ENCODE measurements at places on chromosomes 4 and X.

- no peak for DNase-seq
Observed at GRCh38 chr4:72340803-72341431, 228.1 kb downstream of the ADAMTS3 start.

DNA sequence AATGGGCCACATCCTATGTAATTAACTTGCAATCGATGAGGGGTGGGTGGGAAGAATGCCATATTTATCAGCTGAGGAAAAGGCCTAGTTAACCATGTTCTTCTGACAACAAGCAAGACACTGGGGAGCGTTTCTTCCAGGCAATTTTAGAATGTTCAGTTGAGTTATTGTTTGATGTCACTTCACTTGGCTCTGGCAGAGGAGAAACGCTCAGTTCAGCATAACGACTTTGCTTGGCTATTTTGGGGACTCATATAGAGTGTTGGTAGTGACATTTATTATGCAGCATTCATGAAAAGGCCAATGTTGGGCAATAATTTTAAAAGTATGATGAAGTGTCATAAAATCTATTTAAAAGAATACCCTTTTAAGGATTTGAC is 648 bp downstream of the SYNPO2 start:
- no peak for DNase-seq

DNA sequence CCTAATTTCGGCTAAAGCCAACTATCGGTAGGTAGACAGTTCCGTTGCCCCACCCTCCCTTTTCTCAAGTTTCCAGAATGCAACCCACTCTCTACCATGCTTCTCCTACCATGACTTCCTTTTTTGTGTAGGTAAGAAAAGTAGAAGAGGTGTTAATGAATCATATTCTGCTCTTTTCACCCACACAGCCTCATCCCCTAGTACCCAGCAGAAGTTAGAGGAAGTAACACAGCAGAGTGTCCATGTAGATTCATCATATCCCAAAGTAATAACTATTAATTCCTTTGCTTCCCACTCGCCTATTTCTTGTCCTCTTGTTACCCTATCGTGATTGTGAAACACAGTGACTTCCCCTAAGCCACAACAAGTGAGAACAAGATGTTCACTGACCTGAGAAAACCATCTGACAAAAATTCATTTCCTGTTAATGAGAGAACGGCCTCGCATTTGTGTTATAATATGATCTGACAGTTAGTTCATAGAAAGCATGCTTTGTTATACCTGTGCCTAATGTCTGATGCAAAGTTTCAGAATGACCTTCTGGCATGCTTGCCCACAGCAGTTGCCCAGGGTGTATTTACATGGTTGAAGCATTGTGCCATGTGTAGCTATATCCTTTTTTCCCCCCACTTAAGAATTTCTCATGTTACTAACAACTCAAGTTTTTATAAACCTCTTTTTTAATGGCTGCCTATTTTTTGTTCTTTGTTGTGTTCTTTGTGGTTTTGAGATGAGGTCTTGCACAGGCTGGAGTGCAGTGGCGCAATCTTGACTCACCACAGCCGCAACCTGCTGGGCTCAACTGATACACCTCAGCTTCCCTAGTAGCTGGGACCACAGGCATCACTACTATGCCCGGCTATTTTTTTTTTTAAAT is 185.6 kb downstream of the RAP1GDS1 start:
- no peak for DNase-seq

DNA sequence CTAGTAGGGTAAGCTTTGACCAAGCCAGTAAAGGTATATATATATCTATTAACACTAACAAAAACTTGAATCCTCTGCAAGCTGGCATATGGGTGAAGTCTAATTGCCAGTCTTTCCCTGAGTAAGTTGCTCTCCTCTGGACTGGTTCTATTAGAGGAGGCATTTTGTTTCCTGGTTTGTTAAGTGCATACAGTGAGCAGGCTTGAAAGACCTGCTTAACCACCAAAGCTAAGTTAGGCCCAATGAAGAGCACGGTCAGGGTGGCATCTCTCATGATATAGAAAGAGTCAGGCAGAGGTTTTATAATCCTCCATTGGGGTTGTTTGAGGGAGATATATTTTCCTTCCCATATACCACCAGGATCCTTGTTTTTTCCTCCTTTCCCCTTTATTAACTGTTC is 9.6 kb upstream of the AREG start:
- DNase-seq: no peak

DNA sequence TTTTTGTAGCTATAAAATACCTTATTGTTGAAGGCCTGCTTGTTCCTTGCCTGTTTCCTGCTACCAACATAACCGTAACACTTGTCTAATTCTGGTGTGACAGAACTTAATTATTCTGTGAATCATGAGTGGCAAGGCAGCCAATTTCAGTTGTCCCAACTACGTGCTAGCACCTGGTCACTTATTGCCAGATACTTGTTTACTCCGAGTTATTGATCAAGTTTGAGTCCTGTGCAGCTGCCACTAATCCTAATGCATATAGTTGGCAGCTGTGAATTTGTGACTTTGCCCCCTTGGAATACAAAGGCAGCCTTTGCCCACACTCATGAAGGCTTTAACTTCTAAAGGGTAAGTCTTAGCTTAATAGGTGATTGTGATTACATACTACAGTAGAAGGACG is 7.8 kb upstream of the RNF128 start:
- no peak for DNase-seq

- no peak for DNase-seq
Observed at GRCh38 chrX:48591255-48591791, 6.0 kb upstream of the WDR13 start.

DNA sequence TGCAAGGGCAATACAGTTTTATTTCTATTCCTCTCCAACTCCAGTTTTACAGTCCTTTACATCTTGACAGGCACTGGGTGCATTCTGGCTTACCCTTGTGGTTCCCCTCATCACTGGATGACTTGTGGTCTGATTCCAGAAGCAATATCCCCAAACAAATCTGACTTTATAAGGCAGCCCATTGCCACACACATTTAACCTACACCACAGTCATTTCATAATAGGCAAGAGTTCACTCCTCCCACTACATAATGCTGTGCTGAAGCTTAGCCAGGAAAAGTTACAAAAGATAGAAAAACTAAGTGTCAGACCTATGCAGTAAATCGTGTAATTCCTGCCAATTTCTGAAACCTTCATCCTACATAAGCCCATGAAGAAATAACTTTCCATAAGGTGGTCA is 82.9 kb upstream of the MID1IP1 start:
- DNase-seq: no peak

DNA sequence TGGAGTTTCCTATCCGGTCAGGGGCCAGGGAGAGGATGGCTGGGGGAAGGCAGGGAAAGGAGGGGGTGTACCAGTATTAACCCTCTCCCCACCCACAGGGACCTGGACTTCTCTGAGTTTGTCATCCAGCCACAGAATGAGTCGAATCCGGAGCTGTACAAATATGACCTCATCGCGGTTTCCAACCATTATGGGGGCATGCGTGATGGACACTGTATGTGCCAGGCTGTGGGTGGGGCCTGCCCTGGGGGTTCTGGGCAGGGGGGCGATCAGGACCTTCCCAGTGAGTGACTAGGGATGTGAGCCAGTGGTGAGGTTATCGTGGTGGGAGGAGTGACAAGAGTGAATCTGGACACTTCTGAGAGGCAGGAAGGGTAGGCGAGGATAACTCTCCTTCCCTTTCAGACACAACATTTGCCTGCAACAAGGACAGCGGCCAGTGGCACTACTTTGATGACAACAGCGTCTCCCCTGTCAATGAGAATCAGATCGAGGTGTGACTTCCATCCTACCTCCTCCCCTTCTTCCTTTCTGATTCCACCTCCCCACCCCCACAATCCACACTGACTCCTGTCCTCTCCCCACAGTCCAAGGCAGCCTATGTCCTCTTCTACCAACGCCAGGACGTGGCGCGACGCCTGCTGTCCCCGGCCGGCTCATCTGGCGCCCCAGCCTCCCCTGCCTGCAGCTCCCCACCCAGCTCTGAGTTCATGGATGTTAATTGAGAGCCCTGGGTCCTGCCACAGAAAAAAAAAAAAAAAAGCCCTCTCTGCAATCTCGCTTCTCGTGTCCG is 14.6 kb downstream of the USP11 start:
- DNase-seq: no peak

DNA sequence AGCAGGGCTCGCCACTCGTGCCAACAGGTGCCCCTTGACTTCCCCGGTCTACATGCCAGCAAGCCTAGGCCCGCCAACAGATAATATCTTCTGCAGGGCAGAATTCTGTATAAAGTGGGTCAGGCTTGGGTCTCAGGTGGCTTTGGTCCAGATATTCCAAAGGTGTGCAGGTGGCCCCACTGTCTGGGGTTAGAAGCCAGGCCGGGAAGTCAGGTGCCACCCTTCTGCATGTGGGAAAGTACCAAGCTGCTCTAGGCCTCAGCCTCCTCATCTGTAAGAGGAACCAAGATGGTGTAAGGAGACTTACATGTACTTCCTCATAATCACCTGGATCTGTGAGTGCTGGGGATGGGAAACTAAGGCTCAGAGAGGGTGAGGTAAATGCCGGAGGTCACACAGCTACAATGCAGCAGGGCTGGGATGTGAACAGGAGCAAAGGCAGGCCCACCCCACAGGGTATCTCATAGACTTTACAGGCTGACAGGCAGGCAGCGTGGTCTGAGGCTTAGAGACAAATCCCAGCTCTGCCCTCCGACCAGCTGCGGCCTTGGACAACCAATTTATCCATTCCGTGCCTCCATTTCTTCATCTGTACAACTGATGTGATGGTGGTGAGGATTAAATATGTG is 35.9 kb downstream of the WDR1 start:
- DNase-seq: peak; percentile 19

- no peak for DNase-seq
Observed at GRCh38 chr4:26762650-26763049, 98.0 kb upstream of the STIM2 start.

DNA sequence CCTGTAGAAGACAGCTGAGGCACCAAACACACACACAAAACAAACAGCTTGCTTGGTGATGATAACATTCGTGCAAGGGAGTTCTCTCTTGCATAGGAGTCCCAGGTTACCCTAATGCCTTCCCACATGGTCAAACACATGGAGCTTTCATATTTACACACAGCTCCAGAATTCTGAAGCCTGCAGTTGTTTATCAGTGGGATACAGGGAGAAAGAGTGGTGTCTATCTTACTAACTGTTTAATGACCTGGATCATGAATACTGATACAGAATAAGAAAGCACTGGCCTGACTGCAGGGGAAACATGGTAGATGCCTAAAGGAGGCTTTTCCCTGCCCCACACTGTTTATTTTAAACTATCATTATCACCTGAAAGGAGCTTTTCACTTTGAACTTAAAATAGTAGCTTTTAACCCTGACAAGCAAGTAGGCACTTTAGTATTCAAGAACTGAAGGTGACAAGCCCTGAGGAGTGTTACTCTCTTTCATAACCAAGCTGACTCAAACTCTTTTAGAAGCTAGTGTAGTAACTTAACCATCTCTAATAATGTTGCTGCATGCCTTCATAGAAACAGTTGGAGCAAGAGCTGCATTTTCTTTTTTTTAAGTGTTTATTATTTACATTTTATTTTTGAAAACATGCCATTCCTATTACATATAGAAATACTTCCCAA is 15.6 kb downstream of the TET2 start:
- DNase-seq: no peak

DNA sequence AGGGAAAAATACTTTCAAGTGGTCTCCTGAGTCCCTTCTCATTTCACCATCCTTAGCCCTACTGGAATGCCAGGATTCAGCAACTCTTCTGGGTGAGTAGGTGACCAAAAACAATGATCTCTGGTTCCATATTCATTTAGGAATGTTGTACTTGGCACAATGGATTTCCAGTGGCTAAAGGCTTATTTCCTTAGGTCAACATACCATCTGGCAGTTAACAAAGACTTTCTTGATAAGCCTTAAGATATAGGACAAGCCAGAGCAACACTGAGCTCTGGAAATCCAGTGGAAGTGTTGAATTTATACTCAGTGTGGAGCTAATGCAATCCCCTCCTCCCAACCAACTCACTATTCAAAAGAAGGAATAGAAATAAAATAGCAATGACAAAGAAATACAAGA is 139.4 kb upstream of the EMCN start:
- no peak for DNase-seq

- DNase-seq: no peak
Observed at GRCh38 chr4:168529257-168529656, 32.4 kb downstream of the PALLD start.

GRCh38 chrX:23766650-23767551 is 16.1 kb upstream of the SAT1 start:
- DNase-seq: no peak

DNA sequence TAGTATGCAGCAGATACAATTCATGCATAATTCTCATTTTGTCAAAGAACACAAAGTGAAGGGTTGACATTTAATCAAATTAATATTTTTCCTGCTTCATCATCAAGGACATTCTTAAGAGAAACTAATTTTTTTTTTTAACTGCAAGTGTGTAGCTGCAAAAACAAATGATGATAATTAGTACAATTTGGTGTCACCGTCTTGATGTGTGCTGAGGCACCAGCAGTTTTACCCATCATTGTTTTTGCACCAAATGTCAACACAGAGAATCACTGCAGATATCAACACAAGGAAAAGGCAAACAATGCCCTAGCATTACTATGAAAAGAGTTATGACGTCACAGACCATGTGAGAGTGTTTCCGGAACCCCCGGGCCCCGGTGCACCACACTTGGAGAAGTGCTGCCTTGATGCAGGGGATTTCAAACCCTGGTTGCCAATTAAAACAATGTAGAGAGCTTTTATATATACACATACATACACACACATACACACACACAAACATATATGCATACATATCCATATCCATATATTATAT is 55.9 kb downstream of the AGA start:
- no peak for DNase-seq

- no peak for DNase-seq
Observed at GRCh38 chr4:2842687-2843262, 869 bp upstream of the ADD1 start.

DNA sequence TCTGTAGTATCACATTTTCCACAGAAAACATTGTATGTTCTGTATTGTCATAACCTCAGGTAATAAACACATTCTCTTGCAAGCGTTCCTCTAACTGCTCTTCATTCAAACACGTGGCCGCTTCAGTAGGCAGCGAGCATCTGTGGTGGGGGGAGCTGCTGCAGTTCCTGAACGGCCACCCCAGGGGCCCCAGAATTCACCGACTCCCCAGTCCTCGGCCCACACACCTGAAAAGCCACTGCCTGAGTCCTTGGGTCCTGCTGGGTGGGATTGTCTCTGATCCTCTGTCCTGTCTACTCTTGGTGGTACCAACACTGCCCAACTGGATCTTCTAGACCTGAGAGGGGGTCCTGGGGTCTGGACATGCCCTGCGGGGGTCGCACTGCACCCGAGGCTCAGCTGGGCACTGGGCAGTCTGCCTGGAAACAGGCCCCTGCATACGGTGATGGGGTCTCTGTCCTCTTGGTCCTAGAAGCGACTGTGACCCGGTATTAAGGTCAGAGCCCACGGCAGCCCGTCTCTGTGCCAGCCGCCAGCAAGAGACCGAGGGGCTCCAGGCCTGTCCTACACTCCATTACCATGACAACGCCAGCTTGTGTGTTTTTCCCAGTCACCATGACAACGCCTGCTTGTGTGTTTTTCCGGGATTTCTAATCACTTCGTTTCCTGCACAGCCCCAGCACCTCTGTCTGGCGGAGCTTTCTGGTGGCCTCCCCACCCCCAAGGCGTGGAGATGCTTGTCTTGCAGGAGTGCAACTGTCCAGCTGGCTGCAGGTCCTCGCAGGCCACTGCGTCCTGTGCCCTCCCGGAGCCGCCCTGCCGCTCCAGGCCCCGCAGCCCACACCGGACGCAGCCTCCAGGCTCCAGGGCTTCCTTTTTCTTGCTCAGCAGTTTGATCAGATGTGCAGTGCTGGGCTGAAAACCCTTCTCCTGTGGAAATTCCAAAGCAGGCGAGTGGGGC is 16.0 kb downstream of the CTBP1 start:
- DNase-seq: peak; percentile 80

GRCh38 chr4:38601244-38601915 is 62.6 kb upstream of the KLF3 start:
- DNase-seq: no peak
